ENCODE measurements at places on chromosomes 4 and X. TPM values are rescaled to one million over a fixed set of nuclear protein-coding genes. Genes with fewer than 3 reads are reported as not detected.

Gene TBC1D9
- polyA plus RNA-seq: not detected

Gene TRAM1L1
- not detected for polyA plus RNA-seq

Gene SHISA3
- polyA plus RNA-seq: not detected

Gene RBMXL3
- not detected for polyA plus RNA-seq

Gene COL4A6
- not detected for polyA plus RNA-seq

Gene MTMR8
- 4.7 TPM for polyA plus RNA-seq

Gene SCLT1
- 7.7 TPM for polyA plus RNA-seq

Gene SLC26A1
- 1.1 TPM for polyA plus RNA-seq

Gene BMPR1B
- 0.14 TPM for polyA plus RNA-seq
